ENCODE measurements at places on chromosomes 5 and 9.

- no peak for DNase-seq
Measured at GRCh38 chr9:100134731-100135130, 35.7 kb downstream of the INVS start.

GRCh38 chr9:114263853-114264510 lies 58.9 kb upstream of the ORM1 start:
- DNase-seq, result no peak

DNA sequence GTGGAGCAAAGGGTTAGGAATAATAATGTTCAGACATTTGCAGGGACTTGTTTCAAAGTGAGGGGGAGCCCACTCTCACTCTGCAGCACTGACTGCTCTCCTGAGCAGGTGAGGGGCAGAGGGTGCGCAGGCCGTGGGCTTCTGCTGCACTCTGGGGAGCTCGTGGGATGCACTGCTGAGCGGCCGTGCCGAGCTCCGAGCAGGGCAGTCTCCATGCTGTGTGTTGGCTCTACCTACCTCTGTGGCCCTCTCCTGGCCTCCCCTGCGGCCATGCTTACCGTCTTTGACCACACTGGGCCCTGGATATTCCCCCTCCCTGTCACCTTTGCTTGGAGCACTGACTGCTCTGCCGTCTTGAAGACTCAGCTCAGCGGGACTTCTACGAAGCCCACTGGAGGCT lies 33.7 kb downstream of the CRB2 start:
- no peak for DNase-seq

GRCh38 chr5:61186634-61187033 lies 24.4 kb upstream of the SMIM15 start:
- DNase-seq, result no peak

- DNase-seq, result no peak
Measured at GRCh38 chr9:109143881-109144562, 23.0 kb downstream of the FRRS1L start.

DNA sequence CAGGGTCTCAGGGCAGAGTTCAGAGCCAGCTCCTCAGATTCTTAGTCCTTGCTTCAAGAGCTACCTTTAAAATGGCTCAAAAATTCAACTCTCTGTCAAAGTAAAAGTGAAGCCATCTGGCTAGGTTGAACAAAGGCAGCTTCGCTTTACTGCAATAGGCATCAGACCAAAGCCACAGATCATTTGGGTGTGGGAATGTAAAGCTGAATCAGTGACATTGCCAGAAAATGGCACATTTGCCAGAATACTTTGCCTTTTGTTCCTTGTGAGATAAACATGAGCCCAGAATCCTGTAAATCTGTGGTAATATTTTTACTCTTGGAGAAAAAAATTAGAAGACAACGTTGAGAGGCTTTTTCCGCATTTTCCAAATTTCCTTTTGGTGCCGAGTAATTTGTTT lies 210.5 kb downstream of the PALM2AKAP2 start:
- DNase-seq, result no peak

- DNase-seq, result no peak
Measured at GRCh38 chr9:20065796-20066700, 277.2 kb upstream of the SLC24A2 start.

DNA sequence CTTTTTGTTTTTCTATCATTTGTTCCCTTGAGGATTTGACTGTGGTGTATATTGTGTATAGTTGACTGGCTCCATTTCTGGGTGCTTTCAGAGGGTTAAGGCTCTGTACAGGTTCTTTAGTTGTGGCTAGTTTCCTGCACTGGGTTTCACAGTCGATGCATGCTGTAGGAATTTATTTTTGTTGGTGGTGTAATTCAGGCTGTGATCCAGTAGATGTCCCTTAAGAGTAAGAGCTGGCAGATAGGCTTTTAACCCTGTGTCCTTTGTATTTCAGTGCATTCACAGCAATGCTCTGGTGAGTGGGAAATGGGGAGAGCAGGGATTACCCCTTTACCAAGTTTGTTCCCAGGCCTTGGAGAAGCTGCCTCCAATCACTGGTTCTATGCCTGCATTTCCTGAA lies 112.9 kb downstream of the SPATA31D1 start:
- no peak for DNase-seq

DNA sequence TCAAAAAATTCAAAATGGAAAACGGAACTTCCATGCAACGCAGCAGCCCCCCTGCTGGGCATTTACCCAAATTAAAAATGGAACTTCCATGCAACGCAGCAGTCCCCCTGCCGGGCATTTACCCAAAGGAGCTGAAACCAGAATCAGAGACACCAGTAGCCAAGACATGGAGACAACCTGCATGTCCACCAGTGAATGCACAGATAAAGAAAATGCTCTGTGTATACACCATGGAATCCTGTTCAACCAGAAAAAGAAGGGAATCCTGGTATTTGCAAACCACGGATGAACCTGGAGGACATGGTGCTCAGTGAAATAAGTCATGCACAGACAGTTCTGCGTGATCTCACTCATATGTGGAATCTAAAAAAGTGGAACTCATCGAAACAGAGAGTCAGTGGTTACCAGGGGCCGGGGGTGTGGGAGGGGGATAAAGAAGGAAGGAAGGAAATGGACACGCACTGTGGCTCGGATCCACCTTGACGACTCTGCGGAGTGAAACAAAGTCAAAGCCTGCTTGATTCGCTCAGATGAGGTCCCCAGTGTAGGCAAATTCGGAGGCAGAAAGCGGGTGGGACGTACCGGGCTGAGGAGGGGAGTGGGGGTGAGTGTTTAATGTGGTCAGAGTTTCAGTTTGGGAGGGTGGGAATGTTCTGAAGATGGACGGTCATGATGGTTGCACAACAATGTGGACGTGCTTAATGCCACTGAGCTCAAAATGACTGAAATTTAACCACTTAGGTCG lies 40.2 kb upstream of the EXOC3 start:
- no peak for DNase-seq

- DNase-seq, result no peak
Measured at GRCh38 chr5:1761453-1761755, 38.2 kb downstream of the MRPL36 start.

DNA sequence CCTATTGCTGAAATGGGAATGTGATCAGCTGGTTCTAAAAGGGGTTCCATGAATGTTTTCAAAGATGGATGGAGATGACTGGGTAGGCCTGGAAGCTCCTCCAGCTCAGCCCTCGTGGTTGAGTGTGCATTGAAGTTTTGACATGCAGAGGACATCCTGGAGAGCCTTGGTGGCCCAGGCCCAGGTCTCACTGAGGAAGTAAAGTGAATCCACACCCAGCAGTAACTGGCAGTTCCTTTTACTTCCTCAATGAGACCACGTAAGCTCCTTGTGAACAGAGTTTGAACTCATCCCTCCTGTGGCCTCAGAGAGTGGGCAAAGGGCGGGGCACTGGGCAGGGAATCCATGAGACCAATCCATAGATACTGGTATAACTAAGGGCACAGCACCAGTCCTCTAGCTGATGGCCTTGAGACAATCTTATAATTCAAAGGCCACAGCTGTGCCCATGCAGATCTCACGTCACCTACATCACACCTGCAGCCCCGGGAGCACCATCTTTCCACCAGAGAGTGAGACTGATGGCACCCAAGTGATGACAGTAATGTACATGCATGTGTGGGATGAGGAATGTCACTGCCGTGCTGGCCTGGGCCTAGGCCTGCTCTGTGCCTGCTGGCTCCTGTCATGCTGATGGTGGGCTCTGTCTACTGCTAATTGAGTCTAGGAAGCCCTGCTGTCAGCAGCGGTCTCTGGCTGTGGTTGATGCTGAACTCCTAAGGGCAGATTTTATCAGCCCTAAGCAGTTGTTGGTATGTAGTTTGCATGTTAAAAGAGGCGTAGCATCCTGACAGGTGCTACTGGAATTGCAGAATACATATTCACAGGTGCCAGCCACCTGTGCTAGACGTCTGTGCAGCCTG lies 257.8 kb downstream of the FSTL4 start:
- DNase-seq, result no peak

GRCh38 chr5:17666726-17667235 lies 32.5 kb downstream of the TAF11L14 start:
- DNase-seq, result no peak

DNA sequence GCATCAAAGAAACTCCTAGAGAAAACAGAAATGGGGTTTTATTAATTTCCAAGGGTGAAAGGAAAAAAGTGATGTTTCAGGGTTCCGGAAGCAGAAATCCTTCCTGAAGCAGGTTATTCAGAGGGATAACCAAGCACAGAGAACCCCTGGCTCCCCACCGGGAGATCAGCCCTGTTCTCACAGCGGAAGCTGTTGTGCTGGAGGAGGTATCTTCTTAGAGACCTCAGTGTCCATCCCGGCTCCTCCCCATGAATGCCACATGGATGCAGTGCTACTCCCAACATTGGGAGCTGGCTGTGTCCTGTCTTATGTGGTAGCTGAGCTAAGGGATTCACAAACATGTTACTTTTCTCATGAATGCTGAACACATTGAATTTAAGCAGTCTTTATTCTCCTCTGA lies 80.9 kb upstream of the IRX2 start:
- no peak for DNase-seq

GRCh38 chr5:168353216-168353957 lies 61.9 kb downstream of the WWC1 start:
- no peak for DNase-seq

DNA sequence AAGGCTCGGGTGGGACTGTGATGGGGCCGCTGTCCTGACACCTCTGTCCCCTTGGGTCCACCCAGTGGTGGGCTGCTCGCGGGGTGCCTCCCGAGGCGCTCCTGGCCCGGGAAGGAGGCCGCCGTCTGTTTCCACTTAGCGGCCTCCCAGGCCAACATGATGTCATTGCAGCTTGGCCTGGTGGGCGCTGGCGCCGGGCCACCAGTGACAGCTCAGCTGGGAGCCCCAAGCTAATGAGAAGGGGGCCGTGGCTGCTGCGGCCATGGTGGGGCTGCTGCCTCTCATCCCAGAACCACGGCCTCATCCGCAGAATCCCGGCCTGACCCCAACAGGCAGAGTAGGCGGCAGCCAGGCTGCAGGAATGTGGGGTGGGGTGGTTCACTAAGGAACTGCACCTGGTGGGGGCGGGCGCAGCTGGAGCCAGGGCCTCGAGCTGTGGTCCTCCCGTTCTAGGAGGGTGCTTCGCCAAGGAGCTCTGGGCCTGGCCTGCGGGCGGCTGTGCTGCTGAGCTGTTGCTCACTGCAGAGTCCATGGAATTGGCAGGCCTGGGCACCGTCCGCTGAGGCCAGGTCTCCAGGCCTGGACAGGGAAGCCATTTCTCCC lies 123.5 kb upstream of the COL5A1 start:
- no peak for DNase-seq

- DNase-seq, result no peak
Measured at GRCh38 chr9:6907772-6908381, 150.1 kb downstream of the KDM4C start.

- no peak for DNase-seq
Measured at GRCh38 chr5:89662499-89662898, 747.1 kb downstream of the CETN3 start.

GRCh38 chr5:131957721-131958441 lies 12.4 kb upstream of the MEIKIN start:
- DNase-seq, result no peak

GRCh38 chr5:14331386-14331781 lies 188.2 kb downstream of the TRIO start:
- DNase-seq, result no peak

- no peak for DNase-seq
Measured at GRCh38 chr5:109329333-109330237, 80.2 kb downstream of the PJA2 start.

DNA sequence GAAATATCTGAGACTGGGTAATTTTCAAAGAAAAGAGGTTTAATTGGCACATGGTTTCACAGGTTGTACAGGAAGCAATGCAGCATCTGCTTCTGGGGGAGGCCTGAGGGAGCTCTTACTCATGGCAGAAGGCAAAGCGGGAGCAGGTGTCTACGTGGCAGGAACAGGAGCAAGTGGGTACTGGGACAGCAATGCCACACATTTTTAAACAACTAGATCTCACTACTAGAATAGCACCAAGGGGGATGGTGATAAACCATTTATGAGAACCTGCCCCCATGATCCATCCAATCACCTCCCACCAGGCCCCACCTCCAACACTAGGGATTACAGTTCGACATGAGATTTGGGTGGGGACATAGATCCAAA lies 47.6 kb upstream of the HOMER1 start:
- no peak for DNase-seq

DNA sequence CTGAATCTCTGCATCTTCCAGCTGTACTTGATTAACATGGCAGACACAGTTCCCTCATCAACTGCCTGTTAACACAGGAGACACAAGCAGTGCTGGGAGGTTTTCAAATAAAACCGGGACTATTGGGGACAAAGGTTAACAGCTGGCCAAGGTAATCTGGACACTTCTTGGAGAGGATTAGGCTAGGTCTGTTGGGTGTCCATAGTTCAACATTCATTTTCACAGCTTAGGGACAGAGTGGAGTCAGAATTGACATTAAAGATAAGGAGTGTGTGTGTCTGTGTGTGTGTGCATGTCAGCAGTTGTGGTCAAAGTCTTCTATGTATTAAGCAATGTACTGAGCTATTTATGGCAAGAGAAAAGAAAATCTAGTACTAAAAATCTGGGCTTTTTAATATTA lies 216.2 kb downstream of the MED10 start:
- no peak for DNase-seq

GRCh38 chr5:92081958-92082712 lies 699.0 kb upstream of the ARRDC3 start:
- no peak for DNase-seq

DNA sequence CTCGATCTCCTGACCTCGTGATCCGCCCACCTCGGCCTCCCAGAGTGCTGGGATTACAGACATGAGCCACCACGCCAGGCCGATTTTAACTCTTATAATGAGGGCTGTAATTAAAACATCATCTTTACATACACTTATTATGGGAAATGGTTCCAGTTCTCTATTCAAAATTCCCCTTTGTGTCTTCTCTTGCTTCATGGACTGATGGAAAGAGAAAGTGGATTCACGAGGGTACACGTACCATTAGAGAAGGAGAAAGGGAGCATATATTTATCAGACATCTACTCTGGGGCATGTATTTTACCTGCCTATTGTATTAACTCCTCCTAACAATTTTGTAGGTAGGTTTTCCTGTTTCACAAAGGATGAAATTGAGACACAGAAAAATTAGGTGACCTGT lies 31.1 kb downstream of the PTGS1 start:
- no peak for DNase-seq

GRCh38 chr9:2018162-2018643 lies 3.1 kb downstream of the SMARCA2 start:
- DNase-seq, result no peak

DNA sequence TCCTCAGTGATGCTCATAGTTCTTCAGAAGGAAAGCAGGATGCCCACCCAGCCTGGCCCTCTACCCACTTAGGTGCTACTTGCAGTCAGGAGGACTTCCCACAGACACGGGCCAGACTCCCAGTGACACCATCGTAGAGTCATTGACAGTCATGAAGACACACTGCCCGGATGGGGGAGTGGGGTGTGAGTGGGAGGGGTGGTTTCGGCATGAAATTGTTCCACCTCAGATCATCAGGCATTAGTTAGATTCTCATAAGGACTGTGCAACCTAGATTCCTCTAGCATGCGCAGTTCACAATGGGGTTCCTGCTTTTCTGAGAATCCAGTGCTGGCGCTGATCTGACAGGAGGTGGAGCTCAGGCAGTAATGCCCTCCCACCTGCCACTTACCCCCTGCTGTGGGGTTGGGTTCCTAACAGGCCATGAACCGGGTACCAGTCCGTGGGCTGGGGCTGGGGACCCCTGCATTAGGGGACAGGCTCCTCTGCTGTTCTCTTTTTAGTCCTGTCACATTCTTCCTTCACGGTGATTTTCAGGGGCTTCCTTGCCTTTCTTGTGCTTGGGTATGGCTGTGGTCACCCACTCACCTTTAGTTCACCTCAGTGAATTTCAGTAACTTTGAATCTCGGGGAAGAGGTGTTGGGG lies 88.2 kb upstream of the ANKRD55 start:
- DNase-seq, result no peak

GRCh38 chr5:10151656-10152055 lies 98.0 kb downstream of the ATPSCKMT start:
- no peak for DNase-seq

Data from stimulated activated CD8-positive, alpha-beta memory T cell treated with anti-CD3 and anti-CD28 coated beads, Interleukin-7, amount 100 ng/mL, for 1 hour (primary cell).